ENCODE measurements at places on chromosomes 7 and 10.

- DNase-seq: no peak
These were observed 576.3 kb downstream of the LRMDA start for GRCh38 chr10:76007667-76008181.

DNA sequence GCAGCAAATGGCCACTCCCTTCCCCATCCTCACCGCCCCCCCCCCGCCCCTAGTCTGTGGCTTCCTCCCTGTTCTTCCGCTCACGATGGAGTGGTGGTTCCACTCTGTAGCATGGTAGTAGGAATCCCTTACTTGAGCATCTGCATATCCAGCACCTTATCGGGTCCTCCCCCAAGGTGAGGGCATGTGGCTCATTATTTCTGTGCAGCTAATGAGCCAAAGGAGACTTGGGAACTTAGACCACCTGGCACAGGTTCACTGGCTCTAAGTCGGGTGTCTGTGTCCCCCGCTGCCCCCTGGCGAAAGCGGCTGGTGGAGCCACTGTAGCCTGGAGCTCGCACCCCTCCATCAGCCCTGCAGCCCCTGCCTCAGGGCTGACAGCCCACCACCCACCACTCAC lies 22.8 kb upstream of the GPR26 start:
- DNase-seq: no peak

GRCh38 chr7:96316949-96317348 lies 4.9 kb downstream of the SLC25A13 start:
- no peak for DNase-seq

DNA sequence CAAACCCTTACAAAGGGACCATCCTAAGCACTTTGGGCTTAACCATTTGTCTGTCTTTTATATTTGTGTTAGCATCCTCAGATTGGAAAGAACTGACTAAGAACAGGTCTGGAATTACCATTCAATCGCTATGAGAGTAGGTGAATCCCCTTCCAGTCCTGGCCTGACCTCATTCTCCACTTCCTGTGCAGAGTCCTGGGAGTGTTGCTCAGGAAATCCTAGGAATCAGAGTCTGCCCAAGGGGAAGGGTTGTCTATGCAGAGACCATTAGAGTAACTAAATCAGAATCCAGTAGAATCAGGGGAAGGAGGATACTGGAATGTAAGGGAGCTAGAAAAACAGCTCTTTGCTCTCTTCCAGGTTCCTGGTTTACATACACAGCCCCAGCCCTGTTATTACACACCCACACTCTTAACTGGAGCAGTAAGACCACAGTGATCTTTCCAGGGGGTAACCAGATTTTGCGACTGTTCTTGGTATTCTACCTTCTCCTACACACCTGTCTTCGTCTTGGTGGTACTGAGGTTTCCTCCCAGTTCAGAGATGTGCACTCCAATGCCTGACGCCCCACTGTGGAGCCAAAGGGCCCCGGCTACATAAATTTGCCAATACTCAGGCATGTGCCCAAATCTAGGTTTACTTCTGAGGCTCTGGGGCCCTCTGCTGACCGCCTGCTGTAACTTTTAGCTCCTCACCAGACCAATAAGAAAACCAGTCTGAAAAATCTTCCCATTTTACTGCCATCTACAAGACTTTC lies 103.7 kb downstream of the RNF216 start:
- peak; percentile 75 for DNase-seq

DNA sequence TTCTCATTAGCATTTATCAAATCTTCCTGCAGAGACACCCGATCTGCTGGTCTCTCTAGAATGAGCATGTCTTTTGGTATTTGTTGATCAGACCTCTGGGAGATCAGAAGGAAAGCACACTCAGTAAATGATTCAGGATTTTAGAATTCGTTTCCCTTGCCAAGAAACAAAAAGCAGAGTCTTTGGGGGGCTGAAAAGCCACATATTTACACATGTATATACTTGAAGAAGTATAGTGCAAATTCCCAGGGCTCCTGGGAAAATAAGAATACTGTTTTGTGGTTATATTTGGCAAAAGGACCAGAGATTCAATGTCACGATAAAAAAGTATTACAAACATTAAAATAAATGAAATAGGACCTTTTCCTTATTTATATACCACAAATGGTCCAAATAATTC lies 100.2 kb downstream of the AGMO start:
- DNase-seq: no peak

DNA sequence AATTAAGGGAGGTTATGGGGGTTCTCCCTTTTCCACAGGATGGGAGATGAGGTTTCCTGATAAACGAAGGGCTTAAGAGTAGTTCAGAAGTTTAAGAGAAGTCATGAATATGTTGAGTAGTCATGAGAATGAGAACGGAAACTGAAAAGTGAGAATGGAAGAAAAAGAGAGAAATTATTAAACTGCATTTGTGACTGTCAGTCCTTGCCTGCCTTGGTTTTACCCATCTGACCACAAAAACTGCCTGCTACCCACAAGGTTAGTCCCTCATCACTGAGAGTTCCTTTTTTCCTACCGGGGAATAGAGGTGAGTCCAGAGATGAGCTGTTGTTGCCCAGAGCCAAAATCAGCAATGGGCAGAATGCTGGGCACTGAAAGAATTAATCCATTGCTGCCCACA lies 174.1 kb upstream of the BET1 start:
- no peak for DNase-seq

GRCh38 chr10:79234391-79235315 lies 112.6 kb upstream of the PPIF start:
- DNase-seq: no peak

DNA sequence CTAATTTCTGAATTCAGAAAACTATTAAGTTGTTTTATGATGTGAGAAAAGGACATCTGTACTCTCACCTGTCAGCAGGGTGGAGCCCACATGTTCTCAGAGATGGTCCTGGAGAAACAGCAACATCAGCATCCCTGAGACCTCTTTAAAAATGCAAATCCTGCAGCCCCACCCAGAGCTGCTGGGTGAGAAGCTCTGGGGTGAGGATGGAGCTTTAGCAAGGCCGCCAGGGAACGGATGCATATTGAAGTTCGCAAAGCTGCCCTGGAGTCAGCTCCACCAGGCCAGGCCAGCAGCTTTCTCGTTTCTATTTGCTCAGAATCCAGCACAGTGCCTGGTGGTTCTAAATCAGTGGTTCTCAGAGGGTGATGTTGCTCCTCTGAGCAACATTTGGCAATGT lies 49.1 kb downstream of the PRKCQ start:
- no peak for DNase-seq

- DNase-seq: no peak
These were observed 198.1 kb upstream of the NFE2L3 start for GRCh38 chr7:25953859-25954258.

DNA sequence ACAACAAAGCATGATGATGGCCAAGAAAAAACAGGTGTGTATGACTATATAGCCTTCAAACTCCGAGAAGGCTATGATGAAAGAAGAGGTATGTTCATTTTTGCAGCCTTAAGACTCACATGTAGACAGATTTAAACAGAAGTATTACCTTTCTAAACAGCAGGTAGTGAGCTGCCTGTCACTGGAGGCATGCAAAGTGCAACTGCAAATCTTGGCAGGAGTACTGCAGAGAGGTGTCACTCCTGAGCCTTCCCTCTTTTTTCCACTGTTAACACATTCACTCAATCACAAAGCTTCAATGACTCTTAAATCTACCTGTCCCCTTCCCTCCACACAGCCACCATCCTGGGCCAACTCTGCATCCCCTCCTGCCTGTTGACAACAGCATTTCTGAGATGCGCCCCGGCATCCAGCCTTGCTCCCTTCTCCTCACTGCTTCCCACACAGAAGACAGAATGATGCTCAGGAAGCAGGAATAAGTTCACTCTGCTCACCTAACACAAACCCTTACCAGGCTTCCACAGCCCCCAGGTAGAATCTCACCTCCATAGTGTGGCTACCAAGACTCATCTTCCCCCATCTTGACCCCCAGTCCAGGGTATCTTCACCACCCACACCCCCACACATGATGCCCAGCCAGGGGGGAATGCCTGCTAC lies 161.9 kb upstream of the ZMIZ1 start:
- DNase-seq: no peak

- DNase-seq: peak; percentile 75
These were observed at the start of gene PROSER2 for GRCh38 chr10:11823122-11823988. Gene PROSER2 (plus strand): TSS chr10:11823356. CDS start chr10:11852078, 28,722 bp downstream.

DNA sequence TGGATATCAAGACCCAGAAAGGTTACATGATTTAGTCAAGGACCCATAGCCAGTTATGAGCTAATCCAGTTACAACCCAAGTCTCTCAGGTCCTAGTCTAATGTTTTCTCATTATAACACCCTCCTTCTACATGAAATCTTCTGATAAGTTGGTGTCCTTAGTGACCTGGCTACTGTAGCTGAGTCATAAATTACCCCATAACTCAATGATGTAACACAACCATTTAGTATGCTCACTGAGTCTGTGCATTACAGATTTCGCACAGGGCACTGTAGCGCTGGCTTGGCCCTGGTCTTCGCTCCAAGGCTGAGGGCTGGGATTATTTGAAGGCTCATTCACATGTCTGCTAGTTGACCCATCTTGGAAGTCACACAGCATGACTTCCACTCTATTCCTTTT lies 36.0 kb upstream of the GLCCI1 start:
- DNase-seq: no peak

DNA sequence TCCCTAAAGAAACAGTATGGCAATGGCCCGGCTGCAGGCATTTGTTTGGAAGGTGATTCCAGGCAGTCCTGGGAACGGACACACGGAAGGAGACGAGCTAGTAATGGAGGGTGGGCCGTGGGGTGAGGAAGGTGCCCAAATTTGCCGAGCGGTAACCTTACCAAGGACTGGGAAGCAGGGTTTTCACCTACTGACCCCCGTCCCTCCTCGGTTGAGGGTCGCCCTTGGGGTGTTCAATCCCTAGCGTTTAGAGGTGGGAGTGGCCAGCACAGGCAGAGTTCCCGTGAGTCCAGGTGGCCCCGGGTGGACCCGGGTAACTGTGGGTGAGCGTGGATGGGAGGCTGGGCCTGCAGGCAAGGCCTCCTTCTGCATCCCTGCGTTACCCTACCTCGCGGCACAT lies 198.8 kb downstream of the TCERG1L start:
- no peak for DNase-seq

GRCh38 chr7:3767917-3768777 lies 467.1 kb downstream of the SDK1 start:
- DNase-seq: no peak

DNA sequence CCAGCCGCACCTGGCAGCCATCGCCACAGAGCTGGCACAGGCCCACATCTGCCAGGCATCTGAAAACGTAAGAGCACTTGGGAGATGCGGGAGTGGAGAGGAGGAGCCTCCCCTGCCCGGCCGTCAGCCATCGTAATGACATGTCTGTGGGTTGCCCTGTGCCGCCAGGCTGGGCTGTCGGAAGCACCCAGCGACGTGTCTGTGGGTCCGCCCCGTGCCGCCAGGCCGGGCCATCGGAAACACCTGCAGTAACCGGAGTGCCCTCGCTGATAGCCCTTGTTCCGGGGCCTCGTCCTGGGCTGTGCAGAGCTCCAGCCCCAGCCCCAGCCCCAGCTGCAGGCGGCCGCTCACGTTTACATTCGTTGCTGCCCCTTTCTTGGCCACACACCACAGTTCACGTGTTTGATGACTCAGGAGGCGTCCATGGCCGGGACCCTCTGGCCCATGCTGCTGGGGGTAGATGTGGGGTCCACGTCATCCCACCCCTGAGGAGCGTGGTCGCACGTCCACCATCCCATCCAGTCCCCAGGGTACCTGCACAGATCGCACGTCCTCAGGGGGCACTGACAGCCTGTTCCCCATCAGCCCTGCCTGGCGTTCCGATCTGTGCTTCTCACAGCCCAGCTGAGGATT lies 30.0 kb upstream of the PRKAR1B start:
- DNase-seq: no peak

DNA sequence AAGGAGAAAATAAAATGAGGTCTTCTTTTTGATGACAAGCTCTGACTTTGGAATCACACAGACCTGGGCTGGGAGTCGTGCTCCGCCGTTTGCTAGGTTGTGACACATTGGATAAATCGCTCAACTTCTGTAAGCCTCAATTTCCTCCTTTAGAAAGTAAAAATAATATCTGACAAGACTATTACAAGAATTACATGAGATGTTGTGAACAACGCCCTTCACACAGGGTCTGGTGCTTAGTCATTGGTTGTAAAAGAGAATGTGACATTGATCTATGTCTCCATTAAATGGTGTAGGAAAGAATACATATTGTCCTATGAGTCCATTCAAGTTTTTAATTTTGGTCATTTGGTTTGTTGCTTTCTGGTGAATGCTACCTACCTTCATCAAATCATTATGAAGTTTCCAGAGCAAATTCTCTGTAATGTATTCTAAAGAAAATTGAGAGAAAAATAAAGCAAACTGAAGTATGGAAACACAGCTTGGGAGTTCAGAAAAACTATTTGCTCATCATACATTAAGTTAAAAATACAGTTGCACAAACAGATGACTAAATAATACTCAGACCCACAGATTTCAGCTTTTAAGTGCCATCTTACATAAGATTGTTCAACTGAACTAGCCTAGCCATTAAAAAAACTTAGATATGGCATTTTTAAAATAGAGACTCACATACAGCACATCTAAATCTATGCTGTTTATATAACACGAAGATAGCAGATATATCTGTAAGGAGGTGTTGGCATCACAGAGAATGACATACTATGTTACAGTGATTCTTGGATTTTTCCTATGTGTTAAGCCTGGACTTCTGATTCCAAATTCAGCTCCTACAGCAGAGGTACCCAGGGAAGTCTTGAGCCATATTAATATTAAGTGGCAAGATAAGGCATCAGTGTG lies 12.3 kb upstream of the ADRB1 start:
- no peak for DNase-seq

- DNase-seq: no peak
These were observed 582.4 kb upstream of the FZD8 start for GRCh38 chr10:36224431-36224985.

DNA sequence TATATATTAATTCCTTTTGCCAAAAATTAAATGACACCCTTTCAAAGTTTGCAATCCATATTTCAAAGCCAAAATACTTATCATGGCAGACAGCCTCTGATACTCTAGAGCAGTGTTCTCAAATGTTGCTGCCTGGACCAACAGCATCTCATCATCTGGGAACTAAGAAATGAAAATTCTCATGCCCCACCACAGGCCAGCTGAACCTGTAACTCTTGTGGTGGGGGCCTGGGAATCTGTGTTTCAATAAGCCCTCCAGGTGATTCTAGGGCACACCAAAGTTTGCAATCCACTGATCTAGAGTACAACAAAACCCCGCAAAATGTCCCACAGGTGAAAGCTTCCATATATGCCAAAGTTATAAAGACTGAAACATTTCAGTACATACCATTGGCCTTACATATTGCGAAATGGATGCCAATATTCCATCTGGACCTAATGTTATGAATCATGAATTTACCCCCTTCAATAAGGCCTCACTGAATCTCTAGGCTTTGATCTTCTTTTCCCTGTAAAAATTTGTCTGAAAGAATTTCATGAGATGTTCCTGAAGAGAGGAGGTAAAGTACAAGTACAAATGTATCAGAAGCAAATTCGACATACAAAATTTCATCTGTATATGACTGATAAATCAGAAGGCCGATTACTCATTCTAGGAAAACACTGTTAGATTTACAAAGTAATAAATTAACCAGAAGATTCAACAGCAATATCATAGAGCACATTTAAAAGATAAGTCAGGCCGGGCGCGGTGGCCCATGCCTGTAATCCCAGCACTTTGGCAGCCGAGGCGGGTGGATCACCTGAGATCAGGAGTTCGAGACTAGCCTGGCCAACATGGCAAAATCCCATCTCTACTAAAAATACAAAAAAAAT lies 25.3 kb upstream of the EPC1 start:
- DNase-seq: no peak

GRCh38 chr7:28490831-28491230 lies 78.5 kb downstream of the CREB5 start:
- DNase-seq: no peak
